Astrocyte of the spinal cord (primary cell): ENCODE measurements at places on chromosomes 12 and 14.

GRCh38 chr14:104524726-104525125 lies 54.8 kb upstream of the C14orf180 start:
- no peak for DNase-seq

DNA sequence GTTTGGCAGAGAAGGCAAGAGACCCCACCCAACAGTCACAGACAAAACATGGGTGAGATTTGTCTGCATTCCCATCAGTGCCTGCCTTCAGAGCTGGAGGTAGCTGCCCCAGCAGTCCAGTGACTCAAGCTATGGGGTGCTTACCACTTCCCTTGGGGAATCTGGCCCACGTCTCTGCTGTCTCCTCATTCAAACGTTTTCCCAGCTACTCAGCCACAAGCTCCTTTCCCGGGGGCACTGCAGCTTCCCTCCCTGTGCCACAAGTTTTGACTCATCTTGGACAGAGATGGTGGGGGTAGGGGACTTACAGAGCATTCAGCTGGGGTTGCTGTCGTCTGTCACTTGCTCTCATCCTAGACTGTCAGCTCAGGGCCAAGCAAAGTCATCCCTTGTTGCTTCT lies 66.6 kb downstream of the FBXL14 start:
- DNase-seq = peak; percentile 70

DNA sequence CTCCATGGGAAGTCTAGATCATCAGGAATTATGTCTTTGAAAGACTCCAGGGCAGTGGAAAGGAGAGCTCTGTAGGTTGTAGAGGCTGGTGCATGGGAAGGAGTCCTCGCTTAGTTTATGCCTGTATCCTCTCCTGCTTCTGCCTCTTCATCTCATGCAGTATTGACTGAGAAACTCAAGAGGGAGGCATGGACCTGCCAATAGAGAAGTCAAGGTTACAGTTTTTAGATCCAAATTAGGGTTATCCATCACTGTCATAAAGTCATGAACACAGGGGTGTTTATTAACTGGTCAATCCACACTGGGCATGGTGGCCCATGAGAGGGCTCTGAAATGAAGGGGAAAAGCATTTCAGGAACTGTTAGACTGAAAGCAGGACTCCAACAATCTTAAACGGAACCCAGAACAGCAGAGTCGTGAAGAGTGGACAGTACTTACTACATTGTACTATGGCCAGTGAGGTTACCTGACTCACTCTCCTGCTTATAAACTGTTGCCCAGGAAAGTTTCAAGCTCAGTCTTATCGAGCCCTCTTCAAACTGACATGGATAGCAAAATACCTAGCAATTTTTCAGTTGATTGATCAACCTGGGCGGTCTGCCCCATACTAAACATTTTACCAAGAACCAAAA lies 30.1 kb upstream of the DHRS7 start:
- DNase-seq = no peak

- DNase-seq = no peak
Measured at GRCh38 chr12:119338593-119339363, 4.2 kb downstream of the CCDC60 start.

- no peak for DNase-seq
Measured at GRCh38 chr12:51963477-51963876, 12.0 kb downstream of the ACVR1B start.

- no peak for DNase-seq
Measured at GRCh38 chr12:105048315-105048714, 35.9 kb downstream of the ALDH1L2 start.

GRCh38 chr14:99522934-99523703 lies 41.9 kb downstream of the CCNK start:
- DNase-seq = peak; percentile 78
